NB4 (cell line): ENCODE measurements at places on chromosomes 7 and 10.

- DNase-seq = no peak
Observed at GRCh38 chr10:112904000-112904399, 46.0 kb upstream of the TCF7L2 start.

DNA sequence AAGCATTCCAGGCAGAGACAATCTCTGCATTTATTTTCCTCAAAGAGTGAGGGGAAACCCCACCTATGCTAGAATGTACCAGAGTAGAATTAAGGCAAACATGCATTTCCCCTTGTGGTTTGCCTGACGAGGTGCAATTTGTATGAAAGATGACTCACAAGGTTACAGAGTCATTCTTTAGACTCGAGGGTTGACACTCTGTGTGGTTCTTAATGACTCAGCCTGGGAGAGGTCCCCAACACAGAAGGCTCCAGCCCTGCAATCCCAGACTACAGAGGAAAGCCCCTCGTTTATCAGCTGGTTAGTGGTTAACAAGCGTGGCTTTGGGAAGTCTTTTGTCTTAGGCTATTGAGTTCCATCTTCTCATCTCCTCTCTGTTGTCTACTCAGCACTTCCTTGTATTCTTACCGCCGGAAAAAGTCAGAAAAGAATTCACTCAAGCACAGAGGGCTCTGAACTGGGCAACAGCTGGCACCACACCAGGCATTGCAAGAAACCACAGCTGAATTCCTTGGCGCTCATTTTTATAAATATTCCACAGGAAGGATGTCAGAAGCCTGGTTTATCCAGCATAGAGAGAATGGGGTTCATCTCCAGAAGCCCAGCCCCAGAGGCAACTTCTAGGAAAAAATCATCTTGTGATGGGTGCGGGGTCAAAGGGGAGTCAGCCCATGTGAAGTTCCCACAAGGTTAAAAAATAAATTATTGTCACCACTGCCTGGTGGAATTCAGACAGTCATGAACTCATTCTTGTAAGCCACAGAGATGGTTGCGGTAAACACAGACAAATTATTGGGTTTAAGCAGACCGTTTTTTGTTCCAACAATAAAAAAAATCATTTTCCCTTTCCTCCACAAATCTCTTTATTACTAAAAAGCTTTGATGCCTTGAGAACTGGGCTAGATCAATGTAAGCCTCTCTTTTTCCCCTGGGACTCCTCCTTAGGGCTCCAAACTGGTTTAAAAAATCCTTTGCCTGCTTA is 24.5 kb upstream of the SVIL start:
- peak; percentile 85 for DNase-seq

DNA sequence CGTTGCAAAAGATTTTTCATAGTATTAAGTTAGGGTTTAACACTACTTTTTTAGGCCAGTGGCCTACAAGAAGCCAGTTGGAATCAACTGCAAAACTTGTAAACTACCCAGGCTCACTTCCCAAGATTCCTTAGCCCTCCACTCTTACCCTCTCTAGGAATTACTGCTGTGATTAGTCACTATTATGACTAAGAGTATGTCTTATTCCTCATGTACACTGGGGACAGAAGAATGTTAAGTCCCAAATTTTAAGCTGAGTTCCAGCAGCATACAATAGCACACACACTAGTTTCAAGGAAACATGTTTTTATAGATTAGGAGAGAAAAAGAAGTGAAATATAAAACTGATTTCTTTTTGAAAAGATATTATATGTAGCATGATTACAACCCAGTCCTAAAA is 42.8 kb downstream of the FBXL13 start:
- DNase-seq = no peak

DNA sequence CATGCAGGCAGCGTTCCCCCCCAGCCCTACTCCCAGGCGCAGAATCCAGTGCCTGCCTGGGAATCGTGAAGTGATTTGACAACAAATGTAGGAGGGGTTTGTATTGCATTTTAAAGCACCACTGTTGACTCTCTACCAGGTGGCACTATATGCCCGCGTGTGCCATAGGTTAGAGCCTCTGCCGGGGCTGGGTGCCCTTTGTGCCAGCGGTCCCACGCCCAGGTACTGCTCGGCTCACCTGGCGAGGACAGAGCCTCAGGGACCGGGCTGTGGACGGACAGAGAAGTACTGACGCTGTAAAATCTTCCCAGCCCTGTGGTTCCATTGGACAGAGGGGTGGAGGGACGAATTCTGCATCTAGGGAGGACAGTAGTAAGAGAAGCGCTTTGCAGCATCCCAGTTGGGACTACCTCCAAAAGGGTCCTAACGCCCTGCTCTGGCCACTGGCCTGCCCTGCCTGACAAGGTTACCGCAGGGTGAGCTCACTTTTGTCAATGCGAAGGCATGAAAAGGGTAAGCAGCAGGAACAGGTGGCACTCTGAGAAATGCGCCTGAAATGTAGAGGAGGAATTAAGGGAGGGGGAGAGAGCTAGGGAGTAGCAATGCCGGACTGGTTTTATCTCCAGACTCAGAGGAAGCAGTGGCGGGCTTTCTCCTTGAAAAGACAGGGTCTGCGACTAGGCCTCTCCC is 788 bp upstream of the CACNA2D1 start:
- no peak for DNase-seq

GRCh38 chr7:24755541-24756407 is 1.5 kb downstream of the GSDME start:
- DNase-seq = peak; percentile 75

DNA sequence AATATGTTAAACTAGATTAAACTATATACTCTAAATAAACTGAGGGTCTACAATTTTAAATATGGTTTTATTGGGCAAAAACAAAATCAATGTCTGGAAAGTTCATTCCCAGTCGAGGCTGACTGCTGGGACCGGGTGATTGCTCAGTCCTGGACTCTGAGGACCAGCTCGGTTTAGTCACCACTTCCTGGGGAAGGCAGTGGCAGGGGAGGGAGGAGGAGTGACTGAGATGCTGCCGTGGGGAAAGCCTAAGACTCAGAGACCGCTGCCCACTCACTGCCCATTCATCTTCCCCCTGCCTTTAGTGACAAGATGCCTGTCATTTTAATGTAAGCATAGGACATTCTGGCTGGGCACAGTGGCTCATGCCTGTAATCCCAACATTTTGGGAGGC is 29.0 kb downstream of the ATOH7 start:
- DNase-seq = peak; percentile 87

GRCh38 chr10:6600224-6600987 is 20.3 kb upstream of the PRKCQ start:
- no peak for DNase-seq

DNA sequence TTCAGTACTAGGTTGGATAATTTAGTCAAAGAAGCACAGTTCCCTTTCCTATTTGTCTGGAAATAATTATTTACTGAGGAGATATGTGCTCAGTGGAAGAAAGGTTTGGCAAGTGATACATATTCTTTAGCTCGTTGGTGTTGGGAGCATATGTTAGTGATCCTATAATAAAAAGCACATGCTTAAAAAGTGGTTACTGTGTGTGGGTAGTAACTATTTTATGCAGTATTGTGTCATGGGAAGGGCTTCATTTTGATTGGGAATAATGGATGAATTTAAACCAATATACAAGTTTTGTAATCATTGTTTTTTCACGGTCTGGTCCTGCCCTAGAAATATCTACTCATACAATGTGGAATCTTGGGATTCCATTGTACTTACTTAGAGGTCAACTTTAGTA is 188.7 kb upstream of the PPP1R3A start:
- no peak for DNase-seq

DNA sequence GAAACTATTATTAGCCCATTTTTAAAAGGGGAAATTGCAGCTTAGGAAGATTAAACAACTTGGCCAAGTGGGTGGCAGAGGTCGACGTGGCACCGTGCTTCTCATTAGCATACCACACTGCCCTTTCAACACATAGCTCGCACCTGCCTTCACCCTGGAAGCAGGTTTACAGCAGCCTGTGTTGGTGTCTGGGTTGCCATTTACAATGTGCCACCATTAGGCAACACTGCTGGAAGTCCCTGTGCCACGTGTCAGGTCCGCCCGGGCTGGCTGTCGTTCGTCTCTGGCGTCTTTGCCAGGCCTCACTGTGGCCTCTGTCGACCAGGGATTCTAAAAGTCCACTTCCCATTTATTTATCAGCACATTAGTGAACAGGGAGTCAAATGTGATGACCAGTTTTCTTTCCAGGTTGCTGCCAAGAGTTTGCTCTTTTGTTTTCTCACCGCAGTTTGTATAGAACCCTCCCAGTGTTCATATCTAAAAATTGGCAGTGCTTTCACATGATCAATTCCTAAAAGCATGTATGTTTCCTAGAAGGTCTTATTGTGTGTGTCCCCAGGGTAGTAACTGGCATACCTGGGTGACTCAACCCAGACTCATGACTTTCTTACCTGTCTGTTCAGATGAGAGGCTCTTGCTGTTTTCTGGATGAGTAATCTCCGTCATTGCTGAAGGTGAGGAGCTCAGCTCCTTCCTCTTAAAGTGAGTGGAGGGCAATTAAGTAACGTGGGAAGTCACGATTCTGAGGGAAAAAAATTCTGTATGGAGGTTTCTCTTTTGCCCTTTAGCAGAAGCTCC is 9.2 kb downstream of the INSIG1 start:
- DNase-seq = no peak

- DNase-seq = peak; percentile 73
Observed at GRCh38 chr7:5143935-5144903, 45.8 kb upstream of the WIPI2 start.

DNA sequence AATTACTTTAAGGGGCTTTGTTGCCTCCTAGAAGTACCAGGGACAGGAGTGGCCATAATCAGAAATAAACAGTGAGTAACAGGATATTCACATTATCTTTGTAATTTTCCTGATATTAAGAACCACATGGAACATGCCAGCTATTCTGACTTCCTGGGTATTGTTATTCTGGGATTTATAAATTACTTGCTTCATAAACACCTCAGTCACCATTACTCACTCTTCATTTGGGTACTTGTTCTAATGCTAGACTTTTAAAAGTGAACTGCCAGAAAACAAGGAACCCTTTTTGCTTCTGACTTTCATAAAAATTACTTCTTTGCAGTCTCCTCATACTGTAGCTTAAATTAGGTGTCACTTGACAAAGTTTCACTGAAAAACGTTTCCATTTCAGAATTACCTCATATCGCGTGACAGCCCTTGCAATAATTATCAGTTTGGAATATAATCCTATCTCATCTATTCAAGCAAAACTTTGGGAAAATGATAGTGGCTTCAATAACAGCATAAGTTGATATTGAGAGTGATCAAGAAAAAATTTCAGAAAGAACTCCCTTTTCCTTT is 29.8 kb downstream of the CABCOCO1 start:
- DNase-seq = no peak

- no peak for DNase-seq
Observed at GRCh38 chr7:1895664-1896515, 225.8 kb downstream of the ELFN1 start.

- no peak for DNase-seq
Observed at GRCh38 chr10:96560966-96561887, 25.6 kb downstream of the TM9SF3 start.

DNA sequence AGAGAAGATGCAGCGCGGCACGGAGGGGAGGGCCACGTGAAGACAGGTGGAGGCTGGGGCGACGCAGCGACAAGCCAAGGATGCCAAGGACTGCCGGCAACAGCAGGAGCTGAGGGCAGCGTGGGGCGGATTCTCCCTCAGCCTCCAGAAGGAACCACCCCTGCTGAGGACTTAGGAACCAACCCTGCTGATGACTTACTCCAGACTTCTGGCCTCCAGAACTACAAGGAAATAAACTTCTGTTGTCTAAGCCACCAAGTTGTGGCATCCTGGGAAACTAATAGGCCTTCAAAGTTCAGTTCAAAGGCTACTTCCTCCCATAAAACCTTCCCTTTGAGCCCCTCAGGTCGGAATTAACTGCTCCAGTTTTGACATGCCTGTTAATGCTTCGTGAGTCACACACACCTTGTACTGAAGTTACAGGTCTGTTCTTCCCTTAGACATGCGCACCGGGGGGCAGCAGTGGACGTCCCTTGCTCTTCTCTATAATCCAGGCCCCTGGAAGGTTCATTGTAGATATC is 88.4 kb upstream of the RHEB start:
- DNase-seq = peak; percentile 25

DNA sequence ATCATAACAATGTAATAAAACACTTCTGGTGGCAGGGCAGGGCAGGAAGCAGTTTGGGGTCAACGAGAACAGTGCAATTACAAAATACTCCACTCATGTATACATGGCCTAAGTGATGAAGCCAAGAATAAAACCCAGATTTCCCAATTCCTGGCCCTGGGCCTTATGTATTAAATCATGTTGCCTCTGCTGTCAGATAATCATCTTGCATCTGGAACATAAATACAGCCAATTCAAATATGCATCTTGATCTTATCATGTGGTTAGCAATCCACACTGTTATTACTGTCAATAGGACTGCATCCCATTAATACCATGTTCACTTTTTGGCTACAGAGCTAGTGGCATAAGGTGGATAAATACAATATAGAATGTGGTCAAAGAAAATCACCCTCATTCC is 186.5 kb upstream of the SLC25A13 start:
- DNase-seq = no peak

DNA sequence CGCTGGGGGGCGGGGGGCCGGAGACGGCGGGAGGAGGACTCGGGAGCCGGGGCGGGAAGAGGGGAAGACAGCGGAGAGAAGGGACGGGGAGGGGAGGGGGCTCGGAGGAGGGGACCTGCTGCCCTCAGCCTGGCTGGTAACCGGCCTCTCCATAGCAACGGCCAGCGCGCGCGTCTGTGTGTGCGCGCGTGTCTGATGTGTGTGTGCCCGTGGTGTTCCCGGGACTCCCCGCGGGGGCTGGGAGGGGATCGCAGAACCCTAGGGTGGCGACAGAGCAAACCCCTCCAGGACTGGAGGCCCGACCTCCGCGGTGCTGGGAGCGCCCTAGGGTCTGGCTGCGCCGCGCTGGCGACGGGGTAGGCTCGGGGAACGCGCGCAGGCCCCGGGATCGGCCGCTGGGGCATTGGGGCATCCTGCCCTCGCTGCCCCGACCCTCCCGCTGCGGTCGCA is 356.3 kb downstream of the DNAJB6 start:
- DNase-seq = no peak

DNA sequence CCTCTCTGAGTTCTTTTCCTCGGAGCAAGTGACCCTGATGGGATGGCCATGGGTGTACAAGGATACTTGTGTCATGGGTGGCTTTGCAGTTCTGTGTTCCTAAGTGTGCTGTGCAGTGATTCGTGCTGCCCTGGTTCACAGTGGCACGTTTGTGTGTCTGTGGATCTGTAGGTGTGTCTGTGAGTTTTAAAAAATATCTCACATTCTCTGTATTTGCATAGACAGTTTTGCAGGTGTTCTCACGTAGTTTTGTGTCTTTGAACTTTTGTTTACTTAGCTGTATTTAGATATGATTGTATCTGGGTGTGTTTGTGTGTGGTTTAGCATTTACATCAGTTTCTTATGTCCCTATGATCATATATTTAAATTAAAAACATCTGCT is 3.7 kb downstream of the ZNF775 start:
- no peak for DNase-seq

- peak; percentile 9 for DNase-seq
Observed at GRCh38 chr7:24135003-24135817, 148.8 kb upstream of the NPY start.

GRCh38 chr7:23472956-23473843 is 2.9 kb upstream of the IGF2BP3 start:
- peak; percentile 62 for DNase-seq
